Karpas-422 (cell line): ENCODE measurements at places on chromosomes 5 and 9.

DNA sequence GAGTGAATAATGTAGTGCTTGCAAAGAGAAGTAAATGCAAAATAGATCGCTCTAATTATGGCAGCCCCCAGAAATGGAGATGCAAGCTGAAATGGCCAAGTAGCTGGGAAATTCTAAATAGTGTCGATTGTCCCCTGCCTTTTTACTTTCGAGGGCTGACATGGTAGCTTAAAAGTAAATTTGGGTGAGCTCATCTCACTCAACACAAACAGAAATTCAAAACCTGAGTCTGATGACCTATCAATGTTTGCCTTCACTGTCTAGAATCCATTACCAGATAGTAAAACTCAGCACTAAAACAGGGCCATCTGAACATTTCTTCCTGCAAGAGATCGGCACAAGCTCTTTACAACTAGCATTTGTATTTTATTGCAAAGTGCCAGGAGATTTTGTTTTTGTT is 7.0 kb upstream of the LHX2 start:
- no peak for DNase-seq

- no peak for DNase-seq
Measured at GRCh38 chr9:20074291-20074690, 285.5 kb upstream of the SLC24A2 start.

DNA sequence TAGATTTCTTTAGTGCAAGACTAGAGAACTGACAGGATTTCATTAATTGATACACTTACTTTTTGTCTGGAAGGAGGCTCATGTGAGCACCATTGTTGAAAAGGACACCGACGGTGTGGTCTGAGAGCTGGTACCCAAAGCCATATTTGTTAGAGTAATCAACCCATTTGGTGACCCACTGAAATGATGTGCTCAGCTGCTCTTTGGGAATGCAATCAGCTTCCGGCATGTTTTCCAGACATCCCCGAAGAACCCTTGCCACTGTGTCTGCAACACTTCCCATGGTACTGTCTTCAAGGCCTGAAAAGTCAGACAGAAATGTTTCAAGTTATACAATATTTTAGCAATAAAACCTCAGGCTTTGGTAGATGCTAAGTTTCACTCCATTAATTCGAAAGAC is 4.4 kb downstream of the PLK2 start:
- DNase-seq: no peak

DNA sequence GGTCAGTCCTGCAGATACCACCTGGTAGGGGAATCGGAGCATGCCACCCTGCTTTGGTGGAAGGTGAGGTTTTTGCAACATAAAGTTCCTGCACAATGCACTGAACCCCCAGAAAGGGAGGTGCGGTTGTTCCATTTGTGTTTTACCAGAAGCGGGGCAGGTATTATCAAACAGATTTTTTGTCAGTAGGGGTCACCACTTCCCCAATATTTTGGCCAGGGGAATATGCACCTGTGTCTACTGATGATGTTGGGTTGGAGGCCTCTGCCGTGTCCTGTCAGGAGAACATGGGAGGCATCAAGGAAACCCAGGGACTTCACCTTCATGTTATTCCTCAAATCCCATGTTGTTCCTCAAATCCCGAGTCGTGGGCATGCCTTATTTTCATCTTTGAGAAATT is 438.7 kb downstream of the NTRK2 start:
- DNase-seq: peak; percentile 49

- DNase-seq: no peak
Measured at GRCh38 chr5:125965577-125965976, 457.6 kb upstream of the GRAMD2B start.

GRCh38 chr9:113376634-113377567 is at the start of gene HDHD3:
Gene HDHD3 (minus strand): TSS chr9:113376986. CDS start chr9:113374354, 2,632 bp downstream.
- peak; percentile 93 for DNase-seq

DNA sequence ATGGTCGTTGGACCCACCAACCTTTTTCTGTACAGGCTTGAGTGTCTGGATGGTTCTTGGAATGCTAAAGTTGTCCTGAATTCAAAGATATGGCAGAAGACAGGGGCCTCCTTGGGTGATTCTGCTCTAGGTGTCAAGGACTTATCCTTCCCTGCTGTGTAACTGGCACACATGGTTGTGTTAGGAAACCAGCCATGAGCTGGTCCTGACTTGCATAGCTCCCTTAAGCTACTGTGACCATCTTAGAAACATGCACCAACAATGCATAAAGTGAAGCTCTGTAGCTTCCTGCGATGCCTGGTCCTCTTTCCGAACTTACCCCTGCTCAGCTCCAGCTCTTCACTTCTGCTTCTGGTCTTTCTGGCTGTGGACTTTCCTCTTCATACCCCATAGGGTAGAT is 224.6 kb downstream of the TLE4 start:
- no peak for DNase-seq

DNA sequence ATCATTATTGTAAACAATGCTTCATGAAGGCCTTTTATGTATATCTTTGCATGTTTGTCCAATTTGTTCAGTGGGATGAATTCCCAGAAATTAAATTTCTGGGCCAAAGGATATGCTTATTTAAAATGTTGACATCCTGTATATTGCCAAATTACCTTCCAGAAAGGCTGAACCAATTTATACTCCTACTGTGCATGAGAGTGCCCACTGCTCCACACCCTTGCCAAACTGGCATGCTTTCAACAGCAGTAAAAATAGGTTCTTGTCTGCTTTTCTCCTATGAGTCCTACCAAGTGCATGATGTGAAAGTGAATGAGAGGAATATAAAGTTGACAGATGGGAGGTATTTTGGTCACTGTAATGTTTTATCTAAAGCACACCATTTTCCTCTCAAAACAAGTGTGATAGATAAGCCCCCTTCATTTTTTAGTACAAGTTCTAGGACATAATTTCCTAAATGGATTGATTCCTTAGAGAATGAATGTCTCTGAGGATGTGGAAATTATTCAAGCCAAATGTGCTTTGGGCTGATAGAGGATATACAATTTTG is 70.5 kb upstream of the ERBIN start:
- DNase-seq: no peak

DNA sequence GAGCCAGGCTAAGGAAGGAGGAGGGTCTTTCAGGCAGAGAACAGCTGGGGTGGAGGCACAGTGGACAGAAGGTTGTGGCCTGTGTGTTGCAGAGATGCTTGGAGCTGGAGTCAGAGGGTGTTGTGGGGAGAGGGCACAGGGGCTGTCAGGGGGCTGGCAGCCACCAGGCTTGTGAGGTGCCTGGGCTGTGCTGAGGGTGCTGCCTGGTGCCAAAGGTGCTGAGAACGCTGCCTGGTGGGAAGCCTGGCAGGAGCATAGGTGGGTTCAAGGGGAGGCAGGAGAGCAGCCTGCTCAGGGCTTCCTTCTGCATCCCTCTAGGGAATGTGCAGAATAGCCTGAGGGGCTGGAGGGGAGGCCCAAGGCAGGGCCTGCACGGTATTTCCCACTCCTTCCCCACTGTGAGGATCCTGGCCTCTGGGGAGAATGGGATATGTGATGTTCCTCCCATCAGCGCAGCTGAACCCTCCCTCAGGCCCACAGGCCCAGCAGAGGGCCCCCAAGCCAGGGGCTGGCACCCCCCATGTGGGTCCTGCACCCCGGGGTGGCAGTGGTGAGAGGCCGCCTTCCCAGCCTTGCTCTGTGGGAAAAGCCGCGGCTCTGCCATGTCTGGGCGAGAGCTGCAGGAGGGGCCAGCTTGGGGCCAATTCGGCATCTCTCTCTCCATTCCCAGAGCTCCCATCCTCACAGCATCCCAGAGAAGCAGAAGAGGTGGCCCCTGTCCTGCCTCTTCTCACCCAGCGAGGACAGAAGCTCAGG is 76.3 kb downstream of the CACNA1B start:
- DNase-seq: no peak

- DNase-seq: no peak
Measured at GRCh38 chr9:2492161-2492560, 129.4 kb upstream of the VLDLR start.

GRCh38 chr5:150515446-150515845 is 7.5 kb downstream of the NDST1 start:
- DNase-seq: no peak

DNA sequence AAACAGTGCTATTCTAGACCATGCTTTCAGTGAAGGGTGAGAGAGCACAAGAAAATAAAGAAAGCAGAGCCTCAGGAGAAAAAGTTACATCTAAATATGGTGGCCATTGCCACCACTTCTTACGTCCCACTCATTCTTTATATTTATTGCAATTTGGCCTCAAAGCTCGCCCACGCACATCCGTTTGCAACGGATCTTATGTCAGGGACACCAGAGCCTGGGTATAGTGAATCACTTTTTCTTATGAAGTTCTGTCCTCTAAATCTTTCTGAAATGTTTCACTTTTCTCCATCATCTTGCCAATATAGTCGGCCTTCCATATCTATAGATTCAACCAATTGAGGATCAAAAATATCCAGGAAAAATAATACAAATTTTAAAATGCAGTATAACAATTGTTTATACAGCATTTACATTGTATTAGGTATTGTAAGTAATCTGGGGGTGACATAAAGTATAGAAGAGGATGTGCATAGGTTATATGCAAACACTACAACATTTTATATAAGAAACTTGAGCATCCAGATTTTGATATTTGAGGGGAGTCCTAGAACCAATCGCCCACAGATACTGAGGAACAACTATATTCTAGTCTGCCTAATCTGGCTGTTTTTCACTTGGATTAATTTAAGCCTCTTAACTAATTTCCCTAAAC is 35.2 kb downstream of the GOLPH3 start:
- no peak for DNase-seq

DNA sequence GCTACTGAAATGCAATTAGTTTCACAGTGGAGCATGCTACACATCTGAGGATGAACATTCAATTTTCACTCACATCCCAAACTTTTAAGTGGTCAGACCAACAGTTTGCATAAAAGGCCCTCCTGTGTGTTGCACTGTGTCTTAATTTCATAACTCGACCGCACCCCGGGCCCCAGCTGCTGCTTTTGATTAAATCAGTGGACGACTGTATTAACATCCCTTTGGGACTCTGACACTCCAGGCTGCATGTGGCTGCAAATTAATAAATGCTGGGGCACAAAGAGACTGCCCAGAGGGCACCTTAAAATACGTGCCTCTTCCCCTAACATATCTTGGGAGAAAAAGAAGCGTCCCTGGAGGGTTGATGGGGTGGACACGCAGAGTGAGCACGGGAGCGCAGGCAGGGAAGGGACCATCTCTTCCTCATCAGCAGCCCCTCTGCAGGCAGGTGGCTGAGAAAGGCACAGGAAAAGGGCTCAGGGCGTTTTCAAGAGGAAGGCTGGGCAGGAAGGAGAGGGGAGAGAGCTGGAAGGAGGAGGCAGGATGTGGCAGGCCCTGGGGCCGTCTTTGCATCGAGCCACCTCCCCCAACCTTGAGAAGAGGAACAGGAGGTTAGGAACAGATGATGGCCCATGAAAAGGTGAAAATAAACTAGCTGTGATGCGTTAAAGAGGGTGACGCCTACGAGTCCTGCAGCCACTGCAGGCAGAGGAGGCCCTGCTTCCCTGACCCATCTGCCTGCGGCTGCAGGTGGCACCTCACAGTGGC is 18.6 kb downstream of the MED10 start:
- DNase-seq: no peak

DNA sequence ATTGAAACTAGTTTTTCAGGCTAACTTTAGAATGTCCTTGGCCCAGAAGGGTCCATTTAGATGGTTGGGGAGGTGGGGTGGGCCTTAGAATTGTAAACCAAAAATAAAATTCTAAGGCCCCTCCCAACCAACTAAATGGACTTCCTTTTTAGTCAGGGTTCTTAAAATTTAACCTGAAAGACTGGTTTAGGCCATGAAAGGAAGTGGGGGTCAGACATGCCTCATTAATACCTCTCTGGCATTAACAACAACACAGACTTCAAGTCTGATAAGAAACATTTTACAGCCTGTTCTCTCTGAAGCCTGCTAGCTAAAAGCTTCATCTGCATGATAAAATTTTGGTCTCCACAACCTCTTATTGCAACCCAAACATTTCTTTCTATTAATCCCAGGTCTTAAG is 65.5 kb upstream of the TNC start:
- no peak for DNase-seq

GRCh38 chr5:91641730-91642350 is 258.7 kb upstream of the ARRDC3 start:
- DNase-seq: peak; percentile 81

- no peak for DNase-seq
Measured at GRCh38 chr9:93088656-93089015, 7.4 kb upstream of the CARD19 start.

GRCh38 chr9:123191260-123191659 is 77.1 kb downstream of the STRBP start:
- DNase-seq: no peak

- DNase-seq: no peak
Measured at GRCh38 chr9:94644543-94644942, 5.2 kb upstream of the FBP1 start.

DNA sequence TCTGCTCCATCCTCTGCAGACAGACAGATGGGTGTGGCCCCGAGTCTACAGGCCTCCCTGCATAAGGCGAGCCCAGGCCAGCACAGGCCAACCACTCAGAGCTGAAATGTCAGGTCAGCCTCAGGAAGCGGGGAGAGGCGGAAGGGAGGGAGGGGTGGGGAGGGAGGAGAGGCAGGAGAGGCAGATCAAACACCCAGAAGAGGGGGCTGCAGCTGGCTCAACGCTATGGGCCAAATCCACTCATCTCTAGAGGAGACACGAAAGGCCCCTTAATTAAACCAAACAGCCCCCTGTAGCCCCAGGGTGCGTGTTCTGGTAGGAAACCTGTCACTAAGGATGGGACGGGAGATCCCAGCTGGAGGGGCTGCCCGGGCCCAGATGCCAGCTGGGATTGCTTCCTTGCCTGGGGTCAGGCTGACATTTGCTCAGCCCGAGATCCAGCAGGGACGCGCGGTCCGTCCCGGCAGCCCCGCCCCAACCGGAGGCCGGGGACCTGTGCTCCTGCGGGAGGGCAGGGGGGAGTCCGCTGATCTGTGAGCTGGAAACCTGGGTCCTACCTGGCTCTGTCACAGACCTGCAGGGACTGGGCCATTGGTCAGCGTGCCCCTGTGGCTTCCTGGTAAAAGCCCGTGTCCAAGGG is 97.2 kb upstream of the SARDH start:
- no peak for DNase-seq

DNA sequence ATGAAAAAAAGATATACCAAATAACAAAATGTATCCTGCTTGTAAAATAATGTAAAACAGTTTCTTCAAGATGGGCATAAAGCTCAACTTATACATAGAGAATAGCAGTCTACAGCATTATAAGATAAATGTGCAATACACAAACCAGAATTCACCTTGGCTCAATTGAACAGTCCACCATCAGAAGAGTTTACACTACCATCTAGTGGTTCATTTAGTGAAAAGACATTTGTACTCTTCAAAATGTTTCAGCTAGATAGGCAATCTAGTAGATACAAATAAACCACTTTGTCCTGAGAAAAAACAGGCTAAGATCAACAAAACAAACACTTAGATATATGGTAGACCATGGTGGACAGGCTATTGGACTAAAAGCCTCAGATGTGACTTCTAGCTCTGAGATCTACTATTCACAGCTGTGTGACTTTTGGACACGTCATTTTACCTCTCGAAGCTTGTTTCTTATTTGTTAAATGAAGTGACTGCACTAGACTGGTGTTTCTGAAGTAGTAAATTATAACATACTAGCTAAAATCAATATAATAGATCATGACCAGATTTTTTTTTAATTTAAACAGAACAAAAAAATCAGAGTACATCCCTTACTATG is 22.1 kb upstream of the TPD52L3 start:
- DNase-seq: peak; percentile 68

GRCh38 chr5:150700246-150700593 is 642 bp downstream of the RBM22 start:
- DNase-seq: peak; percentile 49

GRCh38 chr5:106962464-106963230 is 708.1 kb downstream of the EFNA5 start:
- no peak for DNase-seq
